SW 1271 (cell line): ENCODE measurements at places on chromosomes 5 and 9.

DNA sequence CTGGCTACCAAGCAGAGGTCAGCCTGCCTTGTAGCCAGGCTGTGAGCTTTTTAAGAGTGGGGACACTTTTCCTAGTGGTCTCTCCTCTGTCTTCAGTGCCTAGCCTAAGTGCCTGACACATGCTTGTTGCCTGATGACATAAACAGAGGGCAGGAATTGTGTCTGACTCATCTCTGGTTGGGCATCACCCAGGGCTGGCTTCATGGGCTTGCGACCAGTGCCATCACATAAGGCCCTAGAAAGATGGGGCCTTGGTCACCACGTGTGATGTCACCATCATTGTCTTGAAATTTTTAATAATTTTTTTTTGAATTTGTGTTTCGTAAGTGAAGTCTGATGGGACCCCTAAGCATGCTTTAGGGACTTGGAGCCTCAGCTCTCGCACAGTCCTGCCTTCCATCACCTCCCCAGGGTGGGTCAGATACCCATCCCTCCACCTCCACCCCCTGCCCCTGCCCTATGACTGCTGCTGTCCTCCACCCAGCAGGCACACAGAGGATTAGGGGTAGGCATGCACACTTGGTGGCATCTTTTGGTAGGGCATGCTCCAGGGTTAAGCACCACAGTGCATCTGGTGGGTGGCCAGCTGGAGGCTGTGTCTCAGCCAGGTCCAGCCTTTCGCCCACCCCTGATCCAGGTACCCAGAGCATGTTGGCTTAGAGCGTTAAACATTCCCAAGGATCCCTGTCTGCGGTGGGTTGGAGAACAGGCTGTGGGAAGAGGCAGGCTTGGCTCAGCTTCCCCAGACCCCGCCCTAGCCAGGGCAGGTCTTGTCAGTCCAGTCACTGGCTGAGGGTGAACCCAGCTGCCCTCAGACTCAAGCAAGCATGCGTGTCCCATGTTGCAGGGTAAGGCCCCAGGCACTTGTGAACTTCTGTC, 80.1 kb upstream of the SH3PXD2B start:
- DNase-seq = no peak

DNA sequence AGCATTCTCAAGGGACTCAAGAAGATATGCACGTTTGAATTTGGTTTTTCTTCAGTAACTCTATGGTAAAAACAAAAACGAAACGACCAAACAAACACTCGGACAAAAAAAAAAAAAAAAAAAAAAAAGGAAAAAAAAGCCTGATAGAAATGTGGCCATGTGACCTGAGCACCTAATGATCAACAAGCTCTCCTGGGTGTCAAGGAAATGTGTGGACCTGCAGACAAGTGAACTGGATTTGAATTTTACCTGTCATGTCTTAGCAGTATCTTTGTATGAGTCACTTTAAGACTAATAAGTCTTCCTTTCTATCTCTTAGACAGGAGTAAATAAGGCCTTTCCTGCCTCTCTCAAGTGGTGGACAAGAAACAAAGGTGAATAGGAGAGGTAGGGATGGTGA, 190.6 kb upstream of the GRIA1 start:
- DNase-seq = no peak

- DNase-seq = no peak
Measured at GRCh38 chr9:2639786-2640185, 18.2 kb downstream of the VLDLR start.

- no peak for DNase-seq
Measured at GRCh38 chr9:89538871-89539270, 41.0 kb upstream of the SEMA4D start.

DNA sequence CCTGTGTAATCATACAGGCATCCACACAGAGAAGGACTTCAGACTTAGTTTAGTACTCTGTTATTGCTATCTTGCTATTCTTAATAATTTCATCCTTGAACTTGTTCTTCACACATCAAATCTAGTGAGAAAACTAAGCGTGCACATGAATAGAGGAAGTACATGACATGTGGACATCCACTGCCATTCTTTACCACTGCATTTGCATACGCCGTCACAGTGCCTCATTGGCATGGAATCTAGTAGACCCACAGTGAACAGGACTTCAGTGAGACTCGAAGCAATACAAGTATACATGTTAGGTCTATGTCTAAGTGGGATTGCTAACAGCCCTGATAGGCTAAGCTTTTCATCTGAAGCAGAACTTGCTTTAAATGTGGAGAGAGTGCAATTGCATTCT, 592.1 kb downstream of the TLE4 start:
- DNase-seq = no peak
